T-helper 2 cell treated with Interferon-gamma antibody and Interleukin-4, amounts not matched to agents 100 ng/mL and 5 ng/mL, for 36 hours (primary cell): ENCODE measurements at places on chromosomes 16 and 17. TPM values are rescaled to one million over a fixed set of nuclear protein-coding genes. Genes with fewer than 3 reads are reported as not detected.

ARL5C gene
- not detected in 2 replicates for total RNA-seq

C17orf78 gene
- total RNA-seq: not detected in 2 replicates

ITPRIPL2 gene
- total RNA-seq: 14.0 and 15.7 TPM in 2 replicates

CDH1 gene
- total RNA-seq: 0.36 and 0.73 TPM in 2 replicates

OR4D1 gene
- 0.27 and 0.34 TPM in 2 replicates for total RNA-seq

CBFA2T3 gene
- total RNA-seq: 0.64 and 0.73 TPM in 2 replicates

ZKSCAN2 gene
- 5.4 and 5.9 TPM in 2 replicates for total RNA-seq

CD300LF gene
- total RNA-seq: not detected in 2 replicates

OTOP2 gene
- total RNA-seq: not detected in 2 replicates

CCL7 gene
- not detected in 2 replicates for total RNA-seq

TEX19 gene
- 0.09 and 0.14 TPM in 2 replicates for total RNA-seq

CCDC78 gene
- total RNA-seq: 4.3 and 5.4 TPM in 2 replicates

TRPV2 gene
- total RNA-seq: 135 and 139 TPM in 2 replicates
